ENCODE measurements at places on chromosomes 4 and X. TPM values are rescaled to one million over a fixed set of nuclear protein-coding genes. Genes with fewer than 3 reads are reported as not detected.

ARFIP1 gene
- total RNA-seq = 40.7 TPM

KIAA0232 gene
- 13.7 TPM for total RNA-seq

TNMD gene
- total RNA-seq = not detected

HHIP gene
- total RNA-seq = 0.16 TPM

CTPS2 gene
- 9.5 TPM for total RNA-seq

BEX2 gene
- 0.60 TPM for total RNA-seq

NAA10 gene
- total RNA-seq = 32.7 TPM

PRDM5 gene
- 15.4 TPM for total RNA-seq

CACNA1F gene
- total RNA-seq = not detected

RAB40AL gene
- 0.09 TPM for total RNA-seq

DDX60 gene
- 15.1 TPM for total RNA-seq

COL4A6 gene
- 1.1 TPM for total RNA-seq

CMC4 gene
- total RNA-seq = 7.1 TPM

ARMCX1 gene
- 103 TPM for total RNA-seq

CXCL8 gene
- 1.9 TPM for total RNA-seq

ENAM gene
- total RNA-seq = 0.94 TPM

Measured in bronchial smooth muscle cell (primary cell).